Fibroblast of lung (primary cell): ENCODE measurements at places on chromosomes 16 and 17. TPM values are rescaled to one million over a fixed set of nuclear protein-coding genes. Genes with fewer than 3 reads are reported as not detected.

The CCNF gene
- total RNA-seq = 3.6 and 7.3 TPM in 2 replicates

The MT4 gene
- total RNA-seq = not detected in 2 replicates

The SLFN14 gene
- total RNA-seq = not detected in 2 replicates

The HAS3 gene
- total RNA-seq = 0.26 and 0.33 TPM in 2 replicates

The ANKRD40CL gene
- total RNA-seq = under 0.01 TPM in 1 of 2 replicates, not detected in the other

The TP53TG3D gene
- 0.33 and 1.5 TPM in 2 replicates for total RNA-seq

The KRTAP3-1 gene
- not detected in 2 replicates for total RNA-seq

The HOXB4 gene
- 6.2 and 8.9 TPM in 2 replicates for total RNA-seq

DNA sequence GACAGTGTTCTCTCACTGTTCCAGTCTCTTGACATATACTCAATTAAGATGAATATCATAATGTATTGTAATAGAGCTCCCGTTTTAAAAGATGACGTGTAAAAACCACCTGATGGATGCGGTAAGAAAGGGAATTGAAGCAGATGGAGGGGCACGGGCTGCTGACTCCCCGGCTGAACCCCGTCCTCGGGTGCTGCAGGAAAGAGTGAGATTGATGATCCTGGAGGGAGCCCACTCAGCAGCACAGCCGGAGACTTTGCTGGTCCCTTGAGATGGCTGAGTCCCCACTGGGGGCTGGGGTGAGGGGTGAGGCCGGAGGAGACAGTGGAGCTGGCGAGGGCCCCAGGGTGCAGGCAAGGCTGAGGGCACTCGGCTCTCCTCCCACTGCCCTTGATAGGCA is 217.4 kb downstream of the RPTOR start:
- no peaks in the 10 kb centered on the region for H3K36me3 ChIP-seq
- H3K4me1 ChIP-seq = peaks cover 17% of the 10 kb centered on the region
- DNase-seq = no peak
- H3K4me3 ChIP-seq = no peak overlapping the region
- no peaks in the 10 kb centered on the region for H3K27me3 ChIP-seq
- peak overlapping the region; percentile 26 for H3K27ac ChIP-seq

- DNase-seq = peak; percentile 70
- H3K4me1 ChIP-seq = peaks cover 12% of the 10 kb centered on the region
- H3K27me3 ChIP-seq = peaks cover 3% of the 10 kb centered on the region
- peak overlapping the region; percentile 65 for H3K27ac ChIP-seq
Observed at GRCh38 chr17:50479522-50480141, 972 bp downstream of the RSAD1 start.

DNA sequence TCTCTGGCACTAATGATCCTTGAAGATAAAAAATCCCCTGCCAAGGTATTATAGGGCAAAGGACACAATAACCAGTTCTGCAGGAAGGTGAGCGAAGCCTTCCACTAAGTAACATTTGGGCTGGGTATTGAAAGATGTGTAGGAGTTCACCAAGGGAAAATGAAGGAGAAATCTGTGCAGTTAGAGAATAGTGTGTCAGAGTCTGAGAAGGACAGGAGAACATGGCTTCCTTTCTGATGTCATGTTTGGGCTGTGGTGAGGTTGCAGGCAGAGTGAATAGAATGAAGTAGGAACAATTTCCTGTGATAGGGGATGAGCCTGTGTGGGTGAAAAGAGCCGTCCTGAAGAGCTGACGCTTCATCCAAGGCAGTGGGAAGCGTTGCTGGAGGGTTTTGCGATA is 24.1 kb upstream of the CIITA start:
- no peak overlapping the region for H3K27ac ChIP-seq
- no peak for DNase-seq
- no peaks in the 10 kb centered on the region for H3K4me1 ChIP-seq
- H3K27me3 ChIP-seq = no peaks in the 10 kb centered on the region
- H3K4me3 ChIP-seq = no peak overlapping the region

DNA sequence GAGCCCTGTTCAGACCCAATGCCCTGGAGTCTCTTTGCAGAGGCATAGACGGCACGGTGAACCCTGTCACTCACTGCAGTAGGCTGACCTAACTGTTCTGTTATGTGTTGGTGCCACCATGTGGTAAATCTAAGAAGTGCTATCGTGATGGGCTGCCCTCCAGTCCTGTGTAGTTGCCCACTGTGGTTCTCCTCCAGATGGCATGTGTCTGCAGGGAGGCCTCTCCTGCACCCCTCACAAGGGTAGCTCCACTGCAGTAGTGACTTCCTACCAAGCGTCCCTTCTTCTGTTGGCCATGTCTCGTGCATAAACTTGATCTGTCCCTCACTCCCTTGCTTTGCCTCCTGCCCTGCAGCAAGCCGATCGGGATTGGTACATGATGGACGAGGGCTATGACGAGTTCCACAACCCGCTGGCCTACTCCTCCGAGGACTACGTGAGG is 5.8 kb downstream of the DHX38 start:
- H3K36me3 ChIP-seq = peaks cover 45% of the 10 kb centered on the region
- no peak overlapping the region for H3K4me3 ChIP-seq
- peaks cover 2% of the 10 kb centered on the region for H3K4me1 ChIP-seq
- no peaks in the 10 kb centered on the region for H3K27me3 ChIP-seq
- no peak overlapping the region for H3K27ac ChIP-seq

DNA sequence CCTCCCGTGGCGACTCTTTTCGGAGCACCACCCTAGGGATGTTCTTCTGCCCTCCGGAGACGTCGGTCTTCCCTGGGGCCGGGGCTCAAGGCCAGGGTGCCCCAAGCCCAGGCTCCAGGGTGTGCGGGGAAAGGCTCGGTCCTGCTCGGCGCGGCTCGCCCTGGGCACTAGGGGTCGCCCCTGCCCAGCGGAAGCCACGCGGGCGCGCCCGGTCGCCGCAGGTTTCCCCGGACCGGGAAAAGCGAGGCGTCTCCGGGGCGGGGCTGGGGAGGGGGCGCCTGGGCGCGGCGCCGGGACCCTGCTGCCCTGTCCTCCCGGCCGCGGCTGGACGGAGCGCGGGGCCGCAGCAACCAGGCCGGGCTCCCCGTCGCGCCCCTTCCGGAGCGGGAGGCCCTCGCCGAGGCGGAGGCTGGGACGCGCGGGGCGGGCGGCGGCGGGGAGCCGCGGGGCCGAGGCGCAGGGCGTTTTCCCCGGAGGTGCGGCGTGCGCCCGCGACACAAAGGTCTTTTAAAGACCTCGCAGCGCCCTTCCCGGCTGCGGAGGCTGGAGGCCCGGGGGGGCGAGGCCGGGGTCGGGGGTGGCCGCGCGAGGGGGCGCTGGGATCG is 76.4 kb downstream of the MRC2 start:
- H3K4me1 ChIP-seq = peaks cover 9% of the 10 kb centered on the region
- peak overlapping the region; percentile 49 for H3K4me3 ChIP-seq
- no peaks in the 10 kb centered on the region for H3K36me3 ChIP-seq
- DNase-seq = peak; percentile 48

DNA sequence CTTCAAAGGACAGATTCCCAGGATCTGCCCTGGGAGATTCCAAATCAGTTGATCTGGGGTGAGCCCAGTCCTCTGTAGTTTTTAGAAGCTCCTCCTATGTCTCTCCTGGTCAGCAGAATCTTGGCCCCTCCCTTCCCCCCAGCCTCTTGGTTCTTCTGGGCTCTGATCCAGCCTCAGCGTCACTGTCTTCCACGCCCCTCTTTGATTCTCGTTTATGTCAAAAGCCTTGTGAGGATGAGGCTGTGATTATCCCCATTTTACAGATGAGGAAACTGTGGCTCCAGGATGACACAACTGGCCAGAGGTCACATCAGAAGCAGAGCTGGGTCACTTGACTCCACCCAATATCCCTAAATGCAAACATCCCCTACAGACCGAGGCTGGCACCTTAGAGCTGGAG is 840 bp upstream of the CDH5 start:
- H3K36me3 ChIP-seq = no peaks in the 10 kb centered on the region
- peak; percentile 50 for DNase-seq
- H3K27me3 ChIP-seq = peaks cover 4% of the 10 kb centered on the region
- H3K4me1 ChIP-seq = no peaks in the 10 kb centered on the region

DNA sequence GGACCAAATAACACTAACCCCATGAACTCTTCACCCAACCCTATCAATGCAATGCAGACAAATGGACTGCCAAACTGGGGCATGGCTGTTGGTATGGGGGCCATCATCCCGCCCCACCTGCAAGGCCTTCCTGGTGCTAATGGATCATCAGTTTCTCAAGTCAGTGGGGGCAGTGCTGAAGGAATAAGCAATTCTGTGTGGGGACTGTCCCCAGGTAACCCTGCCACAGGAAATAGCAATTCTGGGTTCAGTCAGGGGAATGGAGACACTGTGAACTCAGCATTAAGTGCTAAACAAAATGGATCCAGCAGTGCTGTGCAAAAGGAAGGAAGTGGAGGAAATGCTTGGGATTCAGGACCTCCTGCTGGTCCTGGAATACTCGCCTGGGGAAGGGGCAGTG is 78.9 kb downstream of the TMC6 start:
- H3K27me3 ChIP-seq = no peaks in the 10 kb centered on the region
- no peak overlapping the region for H3K27ac ChIP-seq
- peaks cover 5% of the 10 kb centered on the region for H3K36me3 ChIP-seq
- H3K4me3 ChIP-seq = no peak overlapping the region

DNA sequence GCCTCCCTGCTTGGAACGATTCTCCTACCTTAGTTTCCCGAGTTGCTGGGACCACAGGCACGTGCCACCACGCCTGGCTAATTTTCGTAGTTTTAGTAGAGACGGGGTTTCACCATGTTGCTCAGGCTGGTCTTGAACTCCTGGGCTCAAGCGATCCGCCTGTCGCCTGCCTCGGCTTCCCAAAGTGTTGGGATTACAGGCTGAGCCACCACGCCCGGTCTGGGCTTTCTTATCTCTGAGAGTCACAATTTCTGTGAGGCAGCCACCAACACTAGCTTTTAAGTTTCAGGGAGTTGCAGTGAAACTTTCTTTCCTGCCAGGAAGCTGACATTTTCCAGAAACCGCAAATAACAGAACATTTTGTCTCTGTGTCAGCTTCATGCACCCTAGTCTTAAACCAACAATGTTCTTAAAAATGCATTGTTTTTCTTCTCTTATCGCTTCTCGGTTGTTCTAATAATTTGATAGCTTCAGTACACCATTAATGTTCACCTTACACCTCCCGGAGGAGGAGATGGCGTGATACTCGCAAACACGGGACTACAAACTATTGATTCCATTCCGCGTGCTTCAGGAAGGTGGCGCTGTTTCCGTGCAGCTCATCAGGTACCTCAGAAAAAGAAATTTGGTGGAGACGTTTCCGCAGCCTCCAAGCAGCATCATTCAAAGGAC is 7.4 kb upstream of the DHRS7B start:
- H3K27me3 ChIP-seq = peaks cover 2% of the 10 kb centered on the region
- H3K36me3 ChIP-seq = no peaks in the 10 kb centered on the region
- H3K27ac ChIP-seq = no peak overlapping the region
- no peaks in the 10 kb centered on the region for H3K4me1 ChIP-seq

DNA sequence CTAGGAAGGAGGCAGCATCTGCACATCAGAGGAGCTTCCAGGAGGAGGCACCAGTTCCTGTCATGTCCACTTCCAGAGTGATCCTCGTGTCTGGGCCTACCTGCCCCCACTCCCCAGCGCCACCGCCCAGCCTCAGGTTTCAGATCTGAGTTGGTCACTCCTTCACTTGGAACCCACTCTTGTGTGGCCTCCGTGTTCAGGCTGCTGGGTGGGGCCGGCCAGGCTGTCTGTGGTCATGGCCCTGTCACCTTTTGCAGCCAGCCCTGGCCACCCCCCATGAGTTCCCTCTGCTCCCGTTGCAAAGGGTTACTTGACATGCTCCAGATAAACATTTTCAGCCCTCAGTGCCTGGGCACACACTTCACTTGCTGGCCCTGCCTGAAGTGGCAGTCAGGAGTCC is 26.6 kb upstream of the SPPL2C start:
- DNase-seq = no peak
- H3K27me3 ChIP-seq = no peaks in the 10 kb centered on the region
- H3K27ac ChIP-seq = no peak overlapping the region

- DNase-seq = no peak
- H3K4me3 ChIP-seq = no peak overlapping the region
- H3K4me1 ChIP-seq = peaks cover 9% of the 10 kb centered on the region
- H3K36me3 ChIP-seq = no peaks in the 10 kb centered on the region
- H3K27ac ChIP-seq = no peak overlapping the region
Observed at GRCh38 chr17:32258383-32259140, 7.1 kb upstream of the RHBDL3 start.

- no peaks in the 10 kb centered on the region for H3K27me3 ChIP-seq
- no peak overlapping the region for H3K27ac ChIP-seq
- no peak overlapping the region for H3K4me3 ChIP-seq
- no peaks in the 10 kb centered on the region for H3K36me3 ChIP-seq
- no peaks in the 10 kb centered on the region for H3K4me1 ChIP-seq
- DNase-seq = no peak
Observed at GRCh38 chr17:9421525-9421924, 154.1 kb downstream of the STX8 start.

- peaks cover 10% of the 10 kb centered on the region for H3K36me3 ChIP-seq
- no peaks in the 10 kb centered on the region for H3K27me3 ChIP-seq
- H3K4me1 ChIP-seq = peaks cover 15% of the 10 kb centered on the region
- peak overlapping the region; percentile 45 for H3K4me3 ChIP-seq
- DNase-seq = peak; percentile 53
Observed at GRCh38 chr16:67177743-67178699, 5.7 kb downstream of the MATCAP1 start.

- H3K27me3 ChIP-seq = no peaks in the 10 kb centered on the region
- no peak overlapping the region for H3K4me3 ChIP-seq
- H3K4me1 ChIP-seq = no peaks in the 10 kb centered on the region
- no peak for DNase-seq
- no peaks in the 10 kb centered on the region for H3K36me3 ChIP-seq
Observed at GRCh38 chr16:65499566-65499965, 377.7 kb upstream of the CDH11 start.
